ENCODE measurements at places on chromosomes 11 and 22.
A peak's percentile ranks its signal among the peaks of the same experiment; 100 is the strongest.

DNA sequence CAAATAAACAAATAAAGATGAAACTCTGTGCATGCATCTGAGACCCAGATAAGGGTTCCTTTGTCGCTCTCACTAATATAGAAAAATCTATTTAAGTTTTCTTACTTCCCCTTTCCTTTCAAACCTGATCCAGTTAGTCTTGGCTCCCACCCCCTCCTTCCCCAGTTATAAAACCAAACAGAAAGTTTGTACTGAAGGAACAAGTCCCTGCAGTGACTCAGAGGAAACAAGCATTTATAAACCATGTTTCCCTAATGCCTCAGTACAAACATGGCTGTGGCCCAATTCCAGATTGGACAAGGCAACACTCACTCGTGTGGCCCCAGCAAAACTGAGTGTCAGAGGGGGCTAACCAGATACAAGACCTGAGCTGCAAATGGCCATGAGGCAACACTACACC, 65.5 kb upstream of the ARHGAP20 start:
- no peak for DNase-seq
- no peaks in the 10 kb centered on the region for H3K36me3 ChIP-seq
- H3K4me3 ChIP-seq, result no peak overlapping the region
- no peaks in the 10 kb centered on the region for H3K27me3 ChIP-seq
- no peak overlapping the region for H3K27ac ChIP-seq

GRCh38 chr11:29676993-29677392, 339.8 kb downstream of the KCNA4 start:
- no peak for DNase-seq
- no peaks in the 10 kb centered on the region for H3K27me3 ChIP-seq
- H3K36me3 ChIP-seq, result no peaks in the 10 kb centered on the region

- no peak overlapping the region for H3K27ac ChIP-seq
- H3K4me1 ChIP-seq, result no peaks in the 10 kb centered on the region
- no peaks in the 10 kb centered on the region for H3K36me3 ChIP-seq
- H3K4me3 ChIP-seq, result no peak overlapping the region
Observed at GRCh38 chr22:48925450-48925849, 902.2 kb downstream of the BRD1 start.

DNA sequence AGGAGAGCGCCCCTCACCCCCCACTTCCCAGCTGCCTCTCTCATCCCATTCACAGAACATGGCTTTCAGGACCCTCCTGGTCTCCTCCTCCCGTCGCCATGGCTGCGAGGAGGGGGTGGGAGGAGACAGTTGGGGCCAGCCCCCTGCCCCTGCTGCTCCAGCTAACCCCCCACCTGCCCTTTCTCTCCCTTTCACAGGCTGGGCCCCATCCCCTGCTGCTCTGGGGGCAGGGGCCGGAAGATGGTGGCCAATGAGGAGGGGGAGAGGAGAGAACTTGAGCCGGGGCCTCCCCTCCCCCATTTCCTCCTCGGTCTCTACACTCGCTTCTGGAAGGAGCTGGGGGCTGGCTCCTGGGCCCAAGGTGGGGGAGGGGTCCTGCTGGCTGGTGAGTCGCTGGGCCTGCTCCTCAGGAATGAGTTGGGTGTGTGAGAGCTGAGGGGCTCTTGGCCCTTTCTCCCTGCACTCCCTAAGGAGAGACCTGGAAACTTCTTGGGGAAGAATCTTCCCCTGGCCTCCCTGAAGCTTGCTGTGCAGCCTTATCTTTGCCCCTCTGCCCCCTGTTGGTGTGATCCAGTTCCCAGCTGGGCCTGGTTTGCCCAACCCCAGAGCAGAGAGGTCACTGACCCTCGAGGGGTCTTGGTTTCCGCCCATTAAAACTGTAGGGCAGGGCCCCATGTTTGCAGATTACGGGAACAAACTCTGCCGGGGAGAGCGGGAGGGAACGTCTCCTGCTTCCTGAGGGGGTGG, 10.2 kb downstream of the YPEL4 start:
- H3K4me3 ChIP-seq, result peak overlapping the region; percentile 90
- peak overlapping the region; percentile 82 for H3K27ac ChIP-seq
- peaks cover 21% of the 10 kb centered on the region for H3K4me1 ChIP-seq
- no peaks in the 10 kb centered on the region for H3K36me3 ChIP-seq
- no peak for DNase-seq
- peaks cover 12% of the 10 kb centered on the region for H3K27me3 ChIP-seq

DNA sequence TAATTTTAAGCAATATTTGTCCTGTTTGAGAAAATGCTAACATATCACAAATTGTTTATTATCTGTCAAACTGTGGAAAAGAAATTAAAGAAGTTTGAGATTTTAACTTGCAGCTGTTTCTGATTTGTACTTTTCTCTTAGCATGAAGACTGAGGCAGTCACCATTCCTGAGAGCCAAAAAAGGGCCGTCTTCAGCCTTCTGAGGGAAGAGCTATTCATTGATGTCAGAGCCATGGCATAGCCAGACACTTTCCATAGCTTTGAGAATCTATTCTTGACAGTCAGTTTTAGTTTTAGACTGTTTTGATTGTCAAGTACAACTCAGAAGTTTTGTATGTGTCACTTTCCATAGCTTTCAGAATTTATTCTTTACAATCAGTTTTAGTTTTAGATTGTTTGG, 32.1 kb downstream of the YAP1 start:
- no peak for DNase-seq
- H3K27ac ChIP-seq, result no peak overlapping the region
- peaks cover 18% of the 10 kb centered on the region for H3K27me3 ChIP-seq
- no peak overlapping the region for H3K4me3 ChIP-seq
- H3K4me1 ChIP-seq, result no peaks in the 10 kb centered on the region

DNA sequence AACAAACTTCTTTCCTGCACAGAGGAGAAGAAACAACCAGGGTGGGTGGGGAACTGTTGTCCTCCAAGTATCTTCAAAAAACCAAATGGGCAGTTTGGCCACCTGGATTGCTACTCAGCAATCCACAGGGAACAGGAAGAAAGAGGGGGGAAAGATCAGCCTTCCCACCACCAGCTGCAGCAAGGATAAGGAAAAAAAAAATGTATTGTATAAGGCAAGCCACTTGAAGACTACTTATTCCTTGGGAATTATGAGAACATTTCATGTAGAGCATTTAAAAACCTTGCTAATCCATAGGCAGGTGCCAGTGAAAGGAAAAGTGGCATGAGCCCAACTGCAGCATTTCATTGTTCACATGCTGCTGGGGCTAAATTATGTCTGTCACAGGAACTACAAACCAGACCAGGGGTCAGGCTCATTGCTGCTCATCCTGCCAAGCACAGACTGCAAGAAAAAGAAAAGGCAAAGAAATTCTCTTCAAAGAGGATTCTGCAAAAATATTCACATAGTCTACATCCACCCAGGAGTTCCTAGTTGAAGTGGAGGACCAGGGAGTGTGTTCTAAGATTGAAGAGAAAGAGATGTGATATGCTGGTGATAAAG, 2.2 kb downstream of the RAB30 start:
- peaks cover 10% of the 10 kb centered on the region for H3K36me3 ChIP-seq
- H3K4me1 ChIP-seq, result peaks cover 30% of the 10 kb centered on the region
- no peaks in the 10 kb centered on the region for H3K27me3 ChIP-seq
- H3K27ac ChIP-seq, result peak overlapping the region; percentile 48
- no peak for DNase-seq

DNA sequence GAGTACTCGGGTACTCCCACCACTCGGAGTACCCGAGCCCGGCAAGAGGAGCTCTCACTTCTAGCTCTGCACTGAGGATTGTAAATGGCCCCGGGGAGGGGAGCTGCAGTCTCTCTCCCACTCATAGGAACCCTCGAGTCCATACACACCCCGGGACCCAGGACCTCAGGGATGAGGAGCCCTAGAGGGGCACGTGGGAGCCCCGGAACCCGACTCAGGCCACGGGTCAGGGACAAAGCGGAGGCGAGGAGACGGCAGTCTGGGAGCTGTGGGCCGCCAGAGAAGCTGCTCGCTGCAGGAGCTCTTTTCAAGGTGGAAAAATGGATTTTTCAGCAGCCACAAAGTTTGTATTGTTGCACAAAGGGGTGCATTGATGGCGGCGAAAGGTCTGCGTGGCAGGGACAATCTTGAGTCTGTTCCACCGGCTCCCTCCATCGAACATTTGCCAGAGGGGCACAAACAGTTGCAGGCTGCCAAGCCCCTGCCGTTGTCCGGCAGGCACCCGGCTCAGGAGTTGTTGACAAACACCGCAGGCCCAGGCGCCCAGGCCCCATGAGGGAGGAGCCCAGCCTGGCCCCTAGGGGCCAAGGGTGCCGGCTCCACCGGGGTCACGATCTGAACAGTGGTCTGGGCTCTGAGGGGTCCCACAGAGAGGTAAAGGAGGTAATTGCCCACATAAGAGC, 5.7 kb upstream of the FLI1 start:
- H3K27me3 ChIP-seq, result peaks cover 26% of the 10 kb centered on the region
- no peaks in the 10 kb centered on the region for H3K36me3 ChIP-seq
- H3K4me3 ChIP-seq, result peak overlapping the region; percentile 87
- H3K4me1 ChIP-seq, result peaks cover 17% of the 10 kb centered on the region
- no peak overlapping the region for H3K27ac ChIP-seq

GRCh38 chr11:73645972-73646631, at the start of gene PLEKHB1:
PLEKHB1 (plus strand) TSS chr11:73646581; CDS start chr11:73646609, 28 bp downstream.
- H3K36me3 ChIP-seq, result peaks cover 6% of the 10 kb centered on the region
- peaks cover 28% of the 10 kb centered on the region for H3K4me1 ChIP-seq
- H3K27me3 ChIP-seq, result no peaks in the 10 kb centered on the region
- no peak for DNase-seq

GRCh38 chr22:31097941-31098631, 9.3 kb downstream of the SELENOM start:
- no peaks in the 10 kb centered on the region for H3K27me3 ChIP-seq
- H3K36me3 ChIP-seq, result no peaks in the 10 kb centered on the region
- DNase-seq, result no peak
- H3K4me1 ChIP-seq, result no peaks in the 10 kb centered on the region

GRCh38 chr11:134522782-134523570, 110.9 kb upstream of the B3GAT1 start:
- DNase-seq, result no peak
- H3K4me3 ChIP-seq, result no peak overlapping the region
- H3K36me3 ChIP-seq, result no peaks in the 10 kb centered on the region
- H3K4me1 ChIP-seq, result no peaks in the 10 kb centered on the region

GRCh38 chr22:39943337-39943736, 16.9 kb upstream of the TMA7B start:
- H3K4me3 ChIP-seq, result peak overlapping the region; percentile 59
- H3K27ac ChIP-seq, result no peak overlapping the region
- peaks cover under 1% of the 10 kb centered on the region for H3K36me3 ChIP-seq
- no peaks in the 10 kb centered on the region for H3K27me3 ChIP-seq
- DNase-seq, result no peak
- H3K4me1 ChIP-seq, result peaks cover 94% of the 10 kb centered on the region

DNA sequence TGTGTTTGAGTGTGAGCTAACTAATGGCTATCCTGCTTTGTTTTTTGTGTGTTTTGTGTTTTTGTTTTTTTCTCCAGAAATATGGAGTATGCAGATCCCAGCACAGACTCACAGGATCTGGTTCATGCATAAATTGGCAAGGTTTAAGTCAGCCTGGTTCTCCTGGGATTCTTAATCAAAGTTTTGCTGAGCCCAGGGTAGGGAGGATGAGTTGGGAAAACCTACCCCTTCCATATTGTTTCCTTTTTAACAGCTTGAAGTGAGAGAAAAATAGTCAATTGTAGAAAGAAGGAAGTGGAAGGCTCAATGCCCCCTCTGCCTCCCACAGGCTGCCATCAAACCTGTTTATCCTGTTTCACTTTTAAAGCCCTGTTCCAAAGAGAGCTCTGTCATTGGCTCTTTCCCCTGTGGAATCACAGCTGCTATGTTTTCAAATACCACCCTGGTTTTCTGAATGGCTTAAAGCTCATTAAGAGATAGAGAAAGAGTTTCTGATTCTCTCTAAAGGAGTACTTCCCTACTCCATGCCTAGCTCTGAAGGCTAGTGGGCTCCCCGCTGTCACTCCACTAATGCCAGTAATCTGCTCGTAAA, 23.4 kb upstream of the CADM1 start:
- no peak overlapping the region for H3K27ac ChIP-seq
- H3K36me3 ChIP-seq, result no peaks in the 10 kb centered on the region
- peaks cover 6% of the 10 kb centered on the region for H3K27me3 ChIP-seq
- no peaks in the 10 kb centered on the region for H3K4me1 ChIP-seq

GRCh38 chr11:10310301-10310841, 5.5 kb downstream of the ADM start:
- DNase-seq, result no peak
- no peaks in the 10 kb centered on the region for H3K36me3 ChIP-seq
- H3K4me3 ChIP-seq, result no peak overlapping the region
- H3K4me1 ChIP-seq, result peaks cover 25% of the 10 kb centered on the region
- no peak overlapping the region for H3K27ac ChIP-seq

- no peaks in the 10 kb centered on the region for H3K36me3 ChIP-seq
- no peak overlapping the region for H3K27ac ChIP-seq
- peaks cover 33% of the 10 kb centered on the region for H3K27me3 ChIP-seq
- DNase-seq, result no peak
Observed at GRCh38 chr11:61671527-61671926, 8.7 kb upstream of the DAGLA start.

DNA sequence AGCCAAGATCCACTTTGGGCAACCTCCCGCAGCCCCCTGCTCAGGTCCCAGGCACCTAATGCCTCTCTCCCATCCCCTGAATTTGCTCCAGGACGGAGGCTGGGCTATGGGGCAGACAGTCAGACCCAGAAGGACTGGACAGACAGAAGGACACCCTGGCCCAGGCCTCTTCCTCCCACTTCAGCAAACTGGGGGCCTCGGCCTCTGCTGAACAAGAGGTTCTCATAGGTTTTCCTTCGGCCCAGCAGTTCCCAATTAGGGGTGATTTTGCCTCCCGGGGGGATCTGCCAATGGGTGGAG, 3.7 kb downstream of the SPI1 start:
- no peaks in the 10 kb centered on the region for H3K36me3 ChIP-seq
- H3K27me3 ChIP-seq, result no peaks in the 10 kb centered on the region
- no peak overlapping the region for H3K27ac ChIP-seq
- H3K4me1 ChIP-seq, result peaks cover 4% of the 10 kb centered on the region
- no peak overlapping the region for H3K4me3 ChIP-seq

DNA sequence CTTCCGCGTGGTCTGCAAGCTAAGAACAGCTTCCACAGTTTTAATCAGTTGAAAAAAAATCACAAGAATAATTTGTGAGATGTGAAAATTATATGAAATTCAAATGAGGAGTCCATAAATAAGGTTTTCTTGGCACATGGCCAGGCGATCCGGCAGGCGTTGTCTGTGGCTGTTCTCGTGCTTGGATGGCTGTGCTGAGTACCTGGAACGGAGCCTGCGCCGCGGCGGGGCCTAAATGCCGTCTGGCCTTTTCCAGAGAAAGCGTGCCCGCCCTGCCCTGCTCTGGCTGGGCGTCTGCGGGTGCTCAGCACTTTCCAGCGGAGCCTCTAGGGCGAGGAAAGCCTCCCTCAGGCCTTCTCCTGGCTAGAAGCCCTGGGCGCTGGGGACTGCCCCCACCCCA, 41.8 kb downstream of the OSBPL5 start:
- no peaks in the 10 kb centered on the region for H3K36me3 ChIP-seq
- no peak for DNase-seq
- no peak overlapping the region for H3K4me3 ChIP-seq
- H3K27me3 ChIP-seq, result no peaks in the 10 kb centered on the region
- peaks cover 2% of the 10 kb centered on the region for H3K4me1 ChIP-seq

GRCh38 chr11:107563702-107564101, 1.8 kb downstream of the ALKBH8 start:
- no peak overlapping the region for H3K4me3 ChIP-seq
- no peaks in the 10 kb centered on the region for H3K36me3 ChIP-seq
- H3K27me3 ChIP-seq, result no peaks in the 10 kb centered on the region
- H3K27ac ChIP-seq, result peak overlapping the region; percentile 63

- peaks cover 85% of the 10 kb centered on the region for H3K36me3 ChIP-seq
- H3K27ac ChIP-seq, result no peak overlapping the region
- DNase-seq, result no peak
- no peaks in the 10 kb centered on the region for H3K27me3 ChIP-seq
- H3K4me1 ChIP-seq, result peaks cover 12% of the 10 kb centered on the region
- H3K4me3 ChIP-seq, result no peak overlapping the region
Observed at GRCh38 chr11:107397357-107397756, 60.3 kb downstream of the CWF19L2 start.

- peaks cover 9% of the 10 kb centered on the region for H3K27me3 ChIP-seq
- H3K4me1 ChIP-seq, result peaks cover 14% of the 10 kb centered on the region
- DNase-seq, result no peak
- no peak overlapping the region for H3K27ac ChIP-seq
- H3K36me3 ChIP-seq, result no peaks in the 10 kb centered on the region
- no peak overlapping the region for H3K4me3 ChIP-seq
Observed at GRCh38 chr11:122584670-122585069, 70.9 kb upstream of the UBASH3B start.
